ENCODE measurements at places on chromosomes 2 and 18. TPM values are rescaled to one million over a fixed set of nuclear protein-coding genes. Genes with fewer than 3 reads are reported as not detected.

- no peaks in the 10 kb centered on the region for H3K27me3 ChIP-seq
- no peak for DNase-seq
- H3K4me1 ChIP-seq: no peaks in the 10 kb centered on the region
Measured at GRCh38 chr2:47916412-47916811, 10.1 kb upstream of the FBXO11 start.

Gene REG3A
- total RNA-seq: not detected

DNA sequence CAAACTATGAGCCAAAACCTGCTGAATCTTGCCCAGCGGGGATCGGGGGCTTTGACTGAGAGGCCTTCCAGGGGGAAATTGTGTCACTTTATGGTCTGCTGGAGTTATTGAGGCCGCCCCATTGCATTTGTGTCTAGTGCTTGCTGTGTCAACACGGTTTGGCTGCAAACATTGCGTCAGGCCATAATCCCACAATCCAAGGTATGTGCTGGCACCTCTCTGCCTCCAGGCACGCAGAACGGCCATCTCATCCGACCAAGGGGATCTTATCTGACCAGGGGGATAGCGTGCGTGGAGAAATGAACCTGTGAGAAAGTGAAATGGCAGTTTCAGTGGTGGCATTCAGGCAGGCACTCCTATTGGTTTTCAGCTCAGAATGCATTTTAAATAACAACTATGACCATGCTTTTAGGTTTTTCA, 18.1 kb upstream of the LYPD6B start:
- H3K36me3 ChIP-seq: no peaks in the 10 kb centered on the region
- no peak for DNase-seq
- H3K4me1 ChIP-seq: no peaks in the 10 kb centered on the region
- H3K27ac ChIP-seq: no peak overlapping the region
- H3K4me3 ChIP-seq: no peak overlapping the region

DNA sequence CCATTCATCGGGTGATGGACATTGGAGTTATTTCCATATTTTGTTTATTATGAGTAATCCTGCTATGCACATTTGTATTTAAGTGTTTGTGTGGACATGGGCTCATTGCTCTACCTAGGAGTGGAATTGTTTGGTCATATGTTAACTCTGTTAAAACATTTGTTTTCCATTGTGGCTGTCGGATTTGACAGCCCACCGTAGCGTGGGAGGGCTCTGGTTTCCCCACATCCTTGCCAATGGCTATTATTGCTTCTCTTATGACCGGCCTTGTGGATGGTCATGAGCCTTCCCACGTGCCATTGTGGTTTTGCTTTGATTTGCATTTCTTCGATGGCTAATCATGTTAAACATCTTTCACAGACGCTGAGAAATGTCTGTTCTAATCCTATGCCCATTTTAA, 92.0 kb downstream of the ZNF236 start:
- H3K4me3 ChIP-seq: no peak overlapping the region
- no peak for DNase-seq
- H3K27ac ChIP-seq: no peak overlapping the region

Gene GPBAR1
- total RNA-seq: not detected

DNA sequence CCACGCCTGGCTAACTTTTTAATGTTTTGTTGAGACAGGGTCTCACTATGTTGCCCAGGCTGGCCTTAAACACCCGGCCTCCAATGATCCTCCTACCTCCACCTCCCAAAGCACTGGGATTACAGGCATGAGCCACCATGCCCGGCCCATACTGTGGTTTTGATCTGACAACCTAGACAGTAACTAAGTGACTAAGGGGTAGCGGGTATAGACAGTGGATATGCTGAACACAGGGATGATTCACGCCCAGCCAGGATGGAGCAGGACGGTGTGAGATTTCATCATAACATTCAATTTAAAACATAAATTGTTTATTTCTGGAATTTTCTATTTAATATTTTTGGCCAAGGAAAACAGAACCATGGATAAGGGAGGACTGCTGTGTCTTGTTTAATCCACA, 36.0 kb upstream of the YPEL5 start:
- no peak overlapping the region for H3K27ac ChIP-seq
- H3K4me1 ChIP-seq: peaks cover 26% of the 10 kb centered on the region
- peak; percentile 45 for DNase-seq

Gene SKOR2
- total RNA-seq: not detected

- H3K27ac ChIP-seq: no peak overlapping the region
- no peak for DNase-seq
- H3K36me3 ChIP-seq: no peaks in the 10 kb centered on the region
- H3K4me3 ChIP-seq: no peak overlapping the region
Measured at GRCh38 chr18:49572611-49573345, 10.9 kb downstream of the LIPG start.

GRCh38 chr2:86241611-86242010, 42.4 kb downstream of the MRPL35 start:
- no peaks in the 10 kb centered on the region for H3K36me3 ChIP-seq
- H3K27me3 ChIP-seq: peaks cover 40% of the 10 kb centered on the region
- no peak overlapping the region for H3K4me3 ChIP-seq
- H3K27ac ChIP-seq: no peak overlapping the region
